ENCODE measurements at places on chromosomes 1 and 21.

- DNase-seq: no peak
These were observed 54.0 kb downstream of the CLIC6 start for GRCh38 chr21:34722684-34723300.

- no peak for DNase-seq
These were observed 262.1 kb downstream of the AKT3 start for GRCh38 chr1:243587823-243588560.

DNA sequence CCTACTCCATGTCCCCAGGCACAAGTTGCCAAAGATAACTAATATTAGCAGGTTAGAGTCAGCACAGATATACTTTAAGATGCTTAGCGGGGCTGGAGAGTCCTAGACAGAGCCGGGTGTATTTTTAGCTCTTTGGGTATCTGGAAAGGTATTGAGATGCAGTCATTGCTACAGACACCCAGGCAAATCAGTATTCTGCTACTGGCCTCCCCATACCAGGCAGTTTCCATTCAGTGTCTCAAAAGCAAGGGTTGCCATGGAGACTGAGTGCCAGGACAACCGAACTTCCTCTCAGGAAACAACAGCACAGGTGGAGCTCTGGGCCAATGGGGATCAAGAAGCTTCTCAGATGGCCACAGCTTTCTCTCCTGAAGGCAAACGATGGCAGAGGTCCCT, 45.3 kb downstream of the KCNC4 start:
- no peak for DNase-seq

- DNase-seq: no peak
These were observed 102.7 kb upstream of the CD55 start for GRCh38 chr1:207218512-207219362.

DNA sequence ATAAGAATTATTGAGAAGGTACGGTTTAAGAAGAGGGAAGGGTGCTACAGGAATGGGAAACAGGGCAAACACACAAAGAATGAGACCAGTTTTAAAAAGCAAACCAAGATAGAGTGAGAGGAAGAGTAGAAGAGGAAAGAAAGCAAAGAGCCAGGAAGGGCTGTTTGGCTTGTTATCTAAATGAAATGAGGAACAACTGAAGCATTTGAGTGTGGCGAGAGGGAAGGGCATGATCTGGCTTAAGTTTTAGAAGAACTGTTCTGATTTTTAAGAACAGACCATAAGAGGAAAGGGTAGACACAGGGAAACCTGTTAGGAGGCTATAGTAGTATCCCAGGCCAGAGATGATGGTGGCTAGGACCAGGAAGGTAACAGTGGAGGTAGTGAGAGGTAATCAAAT, 73.8 kb downstream of the TUT4 start:
- DNase-seq: peak; percentile 41

DNA sequence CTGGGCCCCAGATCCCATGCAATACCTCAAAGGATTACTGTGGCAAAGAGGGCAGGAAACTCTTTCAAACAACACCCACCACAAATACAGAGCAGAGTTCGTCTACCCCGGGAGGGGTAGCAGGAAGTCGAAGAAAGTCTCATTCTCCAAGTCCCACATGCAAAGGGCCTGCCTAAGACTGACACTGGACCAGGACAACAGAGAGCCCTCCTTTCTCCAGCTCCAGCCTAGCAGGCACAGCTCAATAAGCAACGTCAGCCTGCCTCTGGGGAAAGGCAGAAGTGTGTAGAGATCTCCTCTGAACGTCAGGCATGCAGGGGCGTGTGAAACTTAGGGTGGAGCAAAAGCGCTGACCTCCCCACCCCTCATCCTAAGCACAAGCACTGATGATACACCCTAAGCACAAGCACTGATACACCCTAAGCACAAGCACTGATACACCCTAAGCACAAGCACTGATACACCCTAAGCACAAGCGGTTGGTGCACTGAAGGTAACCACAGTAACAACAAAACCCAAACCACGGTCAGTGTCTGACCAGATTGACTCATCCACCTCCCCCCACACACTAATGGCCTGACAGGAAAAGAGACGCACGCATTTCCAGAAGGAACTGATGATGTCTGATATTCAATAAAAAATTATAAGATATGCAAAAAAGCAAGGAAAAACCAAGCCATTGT, 1.3 kb downstream of the KRTAP12-3 start:
- no peak for DNase-seq

DNA sequence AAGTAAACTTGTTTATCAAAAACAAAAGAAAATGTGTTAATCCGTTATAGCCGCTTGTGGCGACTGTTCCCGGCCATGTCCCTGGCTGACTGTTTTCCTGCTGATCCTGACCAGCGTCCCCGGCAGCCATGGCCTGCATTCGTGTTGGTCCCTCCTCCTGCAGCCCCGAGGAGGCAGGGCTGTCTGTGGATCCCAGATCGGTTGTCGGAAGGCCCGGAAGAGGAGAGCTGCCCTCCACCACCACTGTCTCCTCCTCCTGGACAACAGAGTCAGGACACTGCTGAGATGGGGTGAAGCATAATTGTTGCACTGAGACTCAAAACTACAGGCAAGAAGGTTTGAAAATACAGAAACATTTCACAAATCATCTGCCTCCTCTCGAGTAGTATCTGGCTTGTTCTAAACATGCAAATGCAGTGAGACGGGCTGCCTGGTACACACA, 3.6 kb upstream of the MXRA8 start:
- no peak for DNase-seq

DNA sequence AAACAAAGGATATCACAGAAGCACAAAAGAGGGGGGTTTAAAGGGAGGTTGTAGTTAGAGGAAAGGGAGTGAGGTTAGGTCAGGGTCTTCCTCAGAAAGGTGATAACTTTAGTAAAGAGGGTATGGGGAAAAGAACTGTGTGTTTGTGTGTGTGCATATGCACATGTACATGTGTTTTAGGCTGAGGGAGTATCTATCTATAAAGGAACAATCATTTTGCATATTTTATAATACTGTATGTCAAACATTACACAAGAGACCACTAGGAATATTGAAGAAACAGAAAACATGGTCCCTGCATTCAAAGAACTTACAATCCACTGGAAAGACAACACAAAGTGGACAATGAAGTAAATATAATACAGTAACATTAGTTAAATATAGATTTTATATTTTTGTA, 132.2 kb downstream of the ACBD6 start:
- no peak for DNase-seq

DNA sequence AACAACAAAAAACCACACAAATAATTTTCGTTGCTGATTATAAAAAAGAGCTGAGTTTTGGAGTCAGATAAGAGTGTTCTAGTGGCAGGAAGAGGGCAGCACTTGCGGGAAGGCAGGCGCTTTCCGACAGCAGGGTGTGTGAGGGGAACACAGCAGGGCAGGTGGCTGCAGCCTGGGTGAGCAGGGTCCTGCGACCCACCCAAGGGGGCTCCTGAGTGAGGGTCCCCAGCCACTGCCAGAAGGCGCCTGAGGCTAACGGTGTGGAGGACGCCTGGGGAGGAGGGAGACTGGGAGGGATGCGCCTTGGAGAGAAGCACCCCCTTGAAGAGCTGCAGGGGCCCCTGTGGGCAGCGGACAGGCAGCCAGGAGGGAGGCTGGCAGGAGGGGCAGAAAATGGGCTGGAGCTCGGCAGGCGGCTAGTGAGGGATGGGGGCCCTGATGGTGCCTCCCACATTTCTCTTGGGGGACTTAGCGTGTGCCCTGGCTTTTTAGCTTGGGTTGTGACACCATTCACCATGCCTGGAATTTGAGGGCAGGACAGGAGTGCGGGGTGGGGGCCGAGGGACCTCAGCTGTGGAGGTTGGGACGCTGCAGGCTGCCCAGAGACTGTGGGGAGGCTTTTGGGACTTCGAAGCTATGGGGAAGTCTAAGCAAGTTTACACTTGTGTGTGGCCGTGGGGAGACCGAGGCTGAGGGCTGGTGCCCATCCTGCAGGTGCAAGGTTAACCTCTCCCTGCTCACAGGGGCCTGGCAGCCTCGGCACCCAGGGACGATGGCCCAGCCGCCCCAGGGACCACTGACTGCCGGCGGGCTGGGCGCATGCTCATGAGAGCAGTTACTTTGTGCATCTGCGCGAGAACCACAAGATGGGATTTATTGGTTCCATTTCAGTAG, 111.4 kb downstream of the SIK1 start:
- no peak for DNase-seq

- no peak for DNase-seq
These were observed 10.4 kb downstream of the CAMTA1 start for GRCh38 chr1:6795661-6796060.
